ENCODE measurements at places on chromosomes 16 and 17.
A peak's percentile ranks its signal among the peaks of the same experiment; 100 is the strongest.

DNA sequence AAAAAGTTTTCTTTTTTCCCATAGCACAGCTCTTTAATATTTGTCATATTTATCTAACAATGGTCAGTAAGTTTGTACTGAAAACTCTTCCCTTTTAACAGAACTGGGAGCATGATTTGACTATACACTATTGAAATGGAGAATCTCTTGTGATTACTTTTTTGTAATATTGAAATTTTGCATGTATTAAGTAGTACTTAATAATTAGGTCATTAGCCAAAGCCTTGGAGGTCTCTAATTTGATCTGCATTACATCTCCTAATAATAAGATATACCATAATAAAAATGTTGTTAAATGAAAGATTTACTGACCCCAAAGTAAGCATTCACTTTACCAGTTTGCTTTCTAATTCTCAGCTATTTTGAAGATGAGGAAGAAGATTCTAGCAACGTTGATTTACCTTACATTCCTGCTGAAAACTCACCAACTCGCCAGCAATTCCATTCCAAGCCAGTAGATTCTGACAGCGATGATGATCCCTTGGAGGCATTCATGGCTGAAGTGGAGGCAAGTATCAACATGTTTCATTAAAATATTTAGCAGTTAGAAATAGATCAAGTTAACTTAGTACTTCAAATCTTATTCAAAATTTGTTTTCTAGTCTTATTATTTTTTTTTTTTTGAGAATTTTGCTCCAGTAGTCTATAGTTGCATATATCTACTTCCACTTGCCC lies 18.2 kb downstream of the DDX42 start:
- no peak for DNase-seq

- no peak for DNase-seq
These were observed 89.8 kb downstream of the KPNA2 start for GRCh38 chr17:68125111-68125870.

DNA sequence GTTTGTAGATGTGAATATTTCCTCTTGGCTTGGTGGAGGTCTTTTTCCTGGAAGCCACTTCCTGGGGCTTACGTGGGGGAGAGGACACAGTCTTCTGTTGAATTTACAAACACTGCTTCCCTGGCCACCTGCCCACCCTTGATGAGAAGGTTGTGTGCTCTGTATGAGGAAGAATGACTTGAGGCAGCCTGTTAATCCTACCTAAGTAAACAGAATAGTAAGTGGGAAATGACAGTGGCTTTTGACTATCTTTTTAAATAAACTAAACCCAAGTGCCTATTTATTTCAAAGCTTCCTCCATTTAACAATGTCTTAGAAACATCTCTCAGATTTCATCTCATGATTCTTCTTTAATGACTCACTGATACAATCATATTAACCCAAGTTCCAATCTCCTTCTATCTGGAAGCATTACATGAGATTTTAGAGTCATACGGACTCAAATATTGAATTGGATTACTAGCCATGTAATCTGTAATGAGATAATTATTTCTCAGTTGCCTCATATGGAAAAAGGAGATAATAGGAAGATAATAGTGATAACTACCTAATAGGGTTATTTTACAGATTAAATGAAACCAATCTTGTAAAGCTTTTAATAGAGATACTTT lies 96.6 kb upstream of the SMIM36 start:
- peak; percentile 9 for DNase-seq

DNA sequence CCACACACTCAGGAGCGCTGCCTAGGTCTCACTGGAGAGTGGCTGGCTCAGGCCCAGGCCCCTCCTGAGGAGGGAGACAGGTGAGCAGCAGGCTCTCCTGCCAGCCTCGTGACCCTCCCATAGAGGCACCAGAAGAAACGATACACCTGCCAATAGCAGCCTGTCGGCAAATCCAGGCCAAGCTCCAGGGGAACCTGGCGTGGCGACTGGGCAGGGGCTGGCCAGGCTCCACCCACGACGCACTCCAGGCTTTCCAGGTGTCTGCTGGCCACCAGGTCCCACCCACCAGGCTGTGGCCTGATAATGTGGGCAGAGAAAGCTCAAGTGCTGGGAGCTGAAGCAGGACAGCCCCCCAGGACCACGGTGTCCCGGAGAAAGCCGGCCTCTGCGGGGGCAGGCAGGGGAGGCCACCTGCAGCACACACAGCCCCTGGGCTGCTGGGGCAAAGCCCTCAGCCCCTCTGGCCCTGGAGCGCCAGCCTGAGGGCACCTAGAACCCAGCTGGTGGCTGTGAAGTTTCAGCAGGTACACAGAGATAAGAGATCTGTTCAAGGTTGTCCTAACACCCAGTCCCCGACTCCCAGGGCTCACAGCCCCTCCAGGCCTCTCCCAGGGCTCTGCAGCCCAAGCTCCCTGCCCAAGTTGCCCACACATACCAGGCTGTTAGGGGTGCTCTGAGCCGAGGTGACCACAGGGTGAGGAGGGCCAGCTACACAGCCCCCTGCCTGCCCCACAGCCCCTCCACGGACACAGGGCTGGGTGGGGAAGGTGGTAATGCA lies 2.4 kb downstream of the PGAP6 start:
- DNase-seq: no peak

DNA sequence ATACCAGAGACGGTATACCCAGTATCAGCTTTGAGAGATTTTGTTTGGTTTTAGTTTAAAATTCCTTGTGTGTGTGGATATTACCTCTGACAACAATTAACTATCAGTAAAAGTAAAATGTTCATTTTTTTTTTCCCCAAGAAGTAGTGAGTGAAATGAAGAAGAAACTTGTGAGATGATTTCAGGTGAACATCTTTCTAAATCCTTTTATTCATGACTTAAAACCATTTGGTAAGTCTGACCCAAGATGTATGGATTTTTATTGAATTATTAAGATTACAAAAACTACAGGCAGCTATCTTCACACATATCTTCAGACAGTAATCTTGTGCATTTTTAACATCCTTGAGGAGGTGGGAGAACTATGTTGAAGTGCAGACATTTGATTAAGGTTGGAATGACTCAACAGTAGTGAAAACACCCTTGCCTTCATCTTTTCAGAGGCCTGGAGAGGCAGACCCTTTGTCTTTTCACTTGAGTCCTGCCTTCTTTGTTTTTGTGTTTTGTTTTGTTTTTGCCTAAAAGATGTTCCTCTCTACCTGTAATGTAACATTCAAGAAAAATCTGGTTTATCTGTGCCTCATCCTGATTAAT lies 240.3 kb upstream of the TBX2 start:
- no peak for DNase-seq

- no peak for DNase-seq
These were observed 41.3 kb upstream of the ATP2A3 start for GRCh38 chr17:4005296-4006164.

DNA sequence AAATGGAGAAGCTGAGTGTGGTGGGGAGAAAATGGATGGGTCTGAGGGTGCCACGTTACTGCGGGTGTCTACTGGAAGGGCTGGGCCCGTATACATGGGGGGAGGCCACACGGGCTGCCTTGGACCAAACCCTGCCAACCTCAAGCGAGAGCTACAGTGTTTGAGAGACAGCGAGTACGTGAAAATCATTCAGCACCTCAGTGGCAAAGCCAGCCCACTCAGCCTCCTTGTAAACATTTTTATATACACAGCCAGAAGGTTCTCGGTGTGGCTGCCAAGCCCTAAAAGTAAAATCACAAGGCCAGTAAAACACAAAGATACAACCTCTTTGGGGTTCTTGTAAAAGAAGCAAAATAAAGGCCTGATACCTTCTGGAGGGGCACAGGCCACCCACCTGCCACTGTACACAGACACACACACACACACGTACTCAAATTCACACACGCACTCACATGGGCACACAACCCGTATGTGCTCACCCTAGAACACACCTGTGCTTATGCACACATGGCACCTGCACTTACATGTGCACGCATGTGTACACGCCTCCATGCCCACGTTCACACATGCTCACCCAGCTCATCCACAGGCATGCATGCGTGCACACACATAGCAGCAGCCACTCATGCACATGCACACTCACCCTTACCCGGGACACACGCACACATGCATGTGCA lies 102.8 kb downstream of the GSG1L start:
- no peak for DNase-seq

GRCh38 chr16:50996166-50996829 lies 154.8 kb downstream of the SALL1 start:
- no peak for DNase-seq

DNA sequence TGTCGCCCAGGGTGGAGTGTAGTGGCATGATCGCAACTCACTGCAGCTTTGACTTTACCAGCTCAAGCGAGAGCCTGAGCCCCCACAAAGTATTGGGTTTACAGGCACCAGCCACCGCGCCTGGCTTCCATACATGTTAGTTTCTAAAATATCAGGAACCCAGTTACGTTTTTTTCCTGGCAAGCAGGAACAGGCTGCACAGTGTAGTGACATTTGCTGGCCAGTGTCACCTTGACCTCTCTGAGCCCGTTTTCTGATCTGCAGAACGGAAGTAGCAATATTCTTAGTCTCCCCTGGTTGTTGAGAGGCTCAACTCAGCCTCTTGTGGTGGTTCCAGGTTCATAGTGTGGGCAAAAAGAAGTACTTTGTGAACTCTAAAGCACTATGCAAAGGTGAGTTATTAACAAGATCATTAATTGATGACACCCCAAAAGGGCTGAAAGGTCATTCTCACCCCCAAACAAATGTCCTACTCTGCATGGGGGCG lies 15.6 kb downstream of the IGF2BP1 start:
- no peak for DNase-seq

- DNase-seq: no peak
These were observed 24.1 kb downstream of the GSE1 start for GRCh38 chr16:85637061-85637807.

- no peak for DNase-seq
These were observed 28.5 kb upstream of the MEAK7 start for GRCh38 chr16:84532855-84533486.

DNA sequence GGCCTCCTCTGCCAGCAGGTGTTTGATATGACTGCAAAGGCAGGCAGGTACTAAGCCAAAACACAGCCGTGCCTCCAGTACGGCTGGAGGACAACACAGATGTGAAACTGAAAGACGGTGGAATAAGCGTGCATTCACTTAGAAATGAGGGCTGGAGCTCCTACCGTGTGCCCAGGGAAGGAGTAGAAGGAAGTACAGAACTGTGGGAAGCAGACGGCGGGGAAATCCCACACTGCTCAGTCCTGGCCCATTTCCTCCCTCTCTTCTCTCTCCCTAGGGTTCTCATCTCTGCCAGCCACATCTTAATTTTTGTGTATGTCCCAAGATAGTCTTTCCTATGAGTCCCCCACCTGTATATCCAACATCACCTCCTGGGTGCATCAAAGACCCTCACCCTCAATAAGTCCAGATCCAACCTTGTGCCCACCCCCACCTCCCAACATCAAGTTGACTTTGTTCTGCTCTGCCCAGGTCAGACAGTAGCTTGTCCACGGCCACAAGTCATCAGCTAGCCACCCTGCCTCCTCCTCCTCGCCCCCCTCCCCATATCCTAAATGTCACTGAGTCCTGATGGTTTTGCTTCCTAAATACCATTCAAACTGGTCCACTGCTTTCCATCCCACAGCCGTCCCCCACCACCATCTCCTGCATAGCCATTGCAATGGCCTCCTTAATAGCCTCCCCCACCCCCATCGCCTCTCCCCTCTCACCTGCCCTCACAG lies 77.1 kb upstream of the RPL38 start:
- no peak for DNase-seq

DNA sequence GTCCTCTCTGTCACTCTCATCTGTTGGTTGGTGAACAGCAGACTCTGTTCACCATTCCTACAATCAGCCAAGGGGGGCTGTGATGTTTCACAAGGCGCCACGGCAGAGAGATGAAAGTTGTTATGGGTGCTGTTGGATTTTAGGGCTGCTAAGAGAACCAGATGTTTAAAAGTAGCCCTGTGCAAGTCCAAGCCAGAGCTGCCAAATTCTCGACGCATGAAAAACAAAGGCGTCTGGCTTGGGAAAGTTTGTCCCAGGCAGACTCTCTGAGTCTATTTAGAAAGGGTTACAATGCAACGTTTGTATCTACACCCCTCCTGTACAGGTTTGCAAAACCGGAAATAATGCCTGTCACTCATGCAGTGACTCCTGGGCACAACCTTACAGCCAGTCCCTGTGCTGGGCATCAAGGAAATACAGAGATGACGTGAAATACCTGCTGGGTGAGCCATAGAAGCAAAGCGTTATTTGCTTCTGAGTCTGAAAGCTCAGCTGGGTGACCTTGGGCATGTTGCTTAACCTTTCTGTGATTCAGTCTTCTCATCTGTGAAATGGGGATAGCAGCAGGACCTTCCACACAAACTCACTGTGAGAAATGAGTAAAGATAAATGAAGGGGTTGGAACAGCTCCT lies 74.8 kb downstream of the XYLT1 start:
- no peak for DNase-seq

DNA sequence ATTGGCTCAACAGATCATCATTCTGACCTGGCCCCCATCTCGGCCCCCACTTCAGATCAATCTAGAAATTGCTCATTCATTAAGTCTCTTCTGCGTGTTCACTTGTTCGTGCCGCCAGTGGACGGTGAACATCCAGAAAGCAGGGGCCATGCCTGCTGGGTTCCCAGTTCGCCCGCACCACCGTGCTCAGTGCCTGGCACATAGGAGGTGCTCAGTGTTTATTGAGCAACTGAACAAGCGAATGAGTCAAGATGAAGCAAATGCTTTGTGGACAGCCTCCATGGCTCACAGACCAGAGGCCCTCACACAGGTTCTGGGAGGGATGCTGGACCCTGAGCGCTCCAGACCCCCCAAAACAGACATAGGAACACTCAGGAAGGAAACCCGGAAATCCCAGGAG lies 13.9 kb downstream of the BEAN1 start:
- no peak for DNase-seq

DNA sequence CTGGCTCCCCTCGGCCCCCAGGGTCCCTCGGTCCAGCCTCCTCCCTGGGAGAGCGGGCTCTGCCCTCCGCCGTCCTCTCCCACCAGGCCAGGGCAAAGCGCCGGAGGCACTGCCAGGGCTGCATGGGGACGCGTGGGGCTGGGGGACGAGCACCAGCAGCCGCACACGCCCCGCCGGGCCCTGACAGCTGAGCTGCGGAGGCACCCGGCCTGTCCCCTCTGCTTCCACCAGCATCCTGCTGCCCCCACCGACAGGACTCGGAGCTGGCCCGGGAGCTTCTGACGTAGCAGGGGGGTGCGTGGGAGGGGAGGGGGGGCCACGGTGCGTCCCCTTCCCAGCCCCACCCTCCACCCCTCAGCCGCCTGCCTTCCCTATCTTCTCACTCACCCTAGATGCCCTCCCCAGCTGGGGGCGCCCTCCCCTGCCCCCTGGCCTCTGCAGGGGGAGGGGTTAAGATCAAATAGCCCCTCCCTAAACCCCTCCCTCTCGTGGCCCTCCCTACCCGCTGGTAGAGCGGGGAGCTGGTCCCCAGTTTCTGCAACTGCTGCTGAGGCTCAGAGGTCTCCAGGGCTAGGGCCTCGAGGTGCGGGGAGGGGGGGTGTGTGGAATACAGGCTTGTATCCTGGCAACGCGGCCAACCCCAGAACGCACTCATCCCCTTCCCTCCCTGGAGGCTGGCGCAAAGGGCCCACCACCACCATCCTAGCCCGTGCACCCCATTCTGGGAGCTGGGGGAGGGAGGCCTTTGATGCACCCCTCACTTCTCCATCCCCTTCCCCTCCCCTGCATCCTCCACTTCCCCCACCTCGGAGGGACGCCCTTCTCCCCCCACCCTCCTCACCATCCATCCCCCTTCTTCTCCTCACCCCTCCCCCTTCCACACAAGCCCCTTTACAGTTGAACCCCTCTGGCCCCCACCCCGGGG lies 1.0 kb downstream of the SRCIN1 start:
- DNase-seq: no peak
